Daoy (cell line): ENCODE measurements at places on chromosomes 4 and X. TPM values are rescaled to one million over a fixed set of nuclear protein-coding genes. Genes with fewer than 3 reads are reported as not detected.

- DNase-seq = peak; percentile 6
Measured at GRCh38 chr4:156705311-156705710, 266.3 kb downstream of the PDGFC start.

DNA sequence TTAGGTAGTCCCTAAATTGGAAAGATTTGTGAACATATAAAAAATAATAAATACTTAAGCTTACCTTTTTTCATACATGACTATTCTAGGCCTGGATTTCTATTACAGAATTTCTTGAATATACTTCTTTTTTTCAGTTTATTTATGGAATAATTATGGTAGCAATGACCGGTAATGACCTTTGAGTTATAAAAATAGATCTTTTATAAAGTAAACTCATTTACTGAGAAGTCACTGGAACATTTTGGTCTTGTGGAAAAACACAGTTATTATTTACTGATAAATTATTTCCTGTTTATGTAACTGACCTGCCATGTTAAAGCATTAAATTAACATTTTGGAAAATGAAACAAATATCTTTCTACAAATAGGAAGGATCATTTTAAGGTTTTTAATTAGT, 80.4 kb upstream of the RASGEF1B start:
- no peak for DNase-seq

GRCh38 chr4:81446634-81447033, 25.1 kb downstream of the RASGEF1B start:
- no peak for DNase-seq

- DNase-seq = no peak
Measured at GRCh38 chrX:53190363-53190960, 34.5 kb downstream of the KDM5C start.

DNA sequence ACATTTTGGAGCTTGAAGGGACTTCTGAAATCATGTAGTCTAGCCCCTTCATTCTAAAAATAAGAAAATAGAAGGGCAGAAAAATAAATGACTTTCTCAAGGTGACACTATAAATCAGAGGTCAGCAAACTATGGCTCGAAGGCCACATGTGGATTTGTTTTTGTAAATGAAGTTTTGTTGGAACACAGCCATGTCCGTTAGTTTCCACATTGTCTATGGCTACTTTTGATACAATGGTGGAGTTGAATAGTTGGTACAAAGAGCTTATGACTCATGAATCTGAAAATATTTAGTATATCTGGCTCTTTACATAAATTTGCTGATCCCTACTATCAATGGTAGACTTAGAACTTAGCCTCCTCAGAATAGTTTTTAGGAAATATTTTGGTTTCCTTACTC, 302.4 kb upstream of the PRPS2 start:
- DNase-seq = no peak

DNA sequence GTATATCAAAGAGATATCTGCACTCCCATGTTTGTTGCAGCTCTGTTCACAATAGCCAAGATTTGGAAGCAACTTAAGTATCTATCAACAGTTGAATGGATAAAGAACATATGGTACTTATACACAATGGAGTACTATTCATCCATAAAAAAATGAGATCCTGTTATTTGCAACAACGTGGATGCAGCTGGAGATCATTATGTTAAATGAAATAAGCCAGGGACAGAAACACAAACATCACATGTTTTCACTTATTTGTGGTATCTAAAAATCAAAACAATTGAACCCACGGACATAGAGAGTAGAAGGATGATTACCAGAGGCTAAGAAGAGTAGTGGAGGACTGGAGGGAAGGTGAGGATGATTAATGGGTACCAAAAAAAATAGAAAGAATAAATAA, 14.2 kb downstream of the IQCM start:
- no peak for DNase-seq

DNA sequence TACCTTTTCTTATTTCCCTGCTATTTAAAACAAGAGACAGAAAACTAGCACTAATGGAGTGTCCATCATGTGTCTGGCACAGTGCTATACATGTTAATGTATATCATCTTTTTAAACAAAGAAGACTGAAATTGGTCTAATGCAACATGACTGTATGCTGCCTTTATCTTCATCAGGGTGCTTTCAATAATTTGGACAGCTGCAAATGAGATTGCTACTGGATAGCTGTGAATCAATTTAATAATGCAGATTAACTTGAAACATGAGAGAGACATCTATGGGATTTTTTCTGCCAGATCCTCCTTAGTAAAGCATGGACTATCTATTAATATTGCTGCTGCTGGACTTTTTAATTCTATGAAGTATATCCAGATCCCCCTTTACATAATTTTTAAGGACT, 255.3 kb upstream of the ATOH1 start:
- DNase-seq = no peak

DNA sequence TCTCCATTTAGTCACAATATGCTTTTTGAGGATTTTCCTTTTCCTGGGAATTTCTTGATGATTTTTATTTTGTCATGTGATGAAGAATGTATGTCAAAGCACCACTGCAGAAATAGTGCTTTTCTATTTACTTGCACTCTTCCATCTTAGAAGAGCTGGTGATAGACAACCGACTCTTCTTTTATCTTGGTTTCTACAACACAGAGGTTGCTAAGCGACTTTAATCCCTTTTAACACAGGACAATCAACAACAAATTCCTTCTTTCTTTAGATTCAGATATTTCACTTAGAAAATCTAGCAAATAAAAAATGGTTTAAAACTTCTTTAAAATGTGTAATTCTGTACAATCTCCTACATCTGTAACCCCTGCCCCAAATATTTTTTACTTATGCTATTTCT, 34.6 kb downstream of the TET2 start:
- DNase-seq = no peak

- no peak for DNase-seq
Measured at GRCh38 chr4:1299301-1299860, 9.7 kb downstream of the MAEA start.

- DNase-seq = peak; percentile 26
Measured at GRCh38 chrX:155745792-155746191, 133.0 kb upstream of the TMLHE start.

DNA sequence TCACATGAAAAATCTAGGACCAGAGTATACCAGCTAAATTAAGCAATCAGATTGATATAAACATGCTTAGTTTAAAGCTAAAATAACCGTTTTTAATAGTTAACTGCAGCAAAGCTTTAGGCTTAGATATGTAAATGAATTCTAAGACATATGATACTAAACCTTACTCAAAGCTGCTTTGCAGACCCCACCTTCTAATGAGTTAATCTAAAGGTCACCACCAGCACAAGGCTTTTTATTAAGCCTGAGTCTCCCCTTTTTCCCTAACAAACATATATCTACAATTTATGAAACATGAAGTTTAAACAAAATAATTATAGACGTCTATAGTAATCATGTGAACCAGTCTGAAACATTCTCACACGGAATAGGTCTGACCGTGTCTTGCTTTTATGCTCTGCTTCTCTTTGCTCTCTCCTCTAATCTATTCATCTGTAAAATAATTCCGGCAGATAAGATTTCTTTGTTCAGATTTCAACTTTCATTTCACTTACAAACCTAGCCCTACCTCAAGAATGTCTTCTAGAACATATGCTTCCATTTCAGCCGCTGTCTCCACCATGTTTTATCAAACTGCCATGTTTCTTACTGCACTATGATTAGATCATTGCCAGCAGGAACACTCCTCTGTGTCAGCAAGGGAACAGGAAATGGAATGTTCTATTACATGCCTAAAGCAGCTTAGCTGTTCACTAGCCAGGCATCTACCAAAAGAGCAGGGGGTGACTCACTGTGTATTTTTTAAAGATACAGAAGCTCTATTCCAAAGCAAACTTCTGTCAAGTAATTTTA, 35.9 kb downstream of the ANKRD17 start:
- DNase-seq = peak; percentile 75

GRCh38 chr4:123170843-123171242, 225.8 kb upstream of the SPRY1 start:
- DNase-seq = no peak

DNA sequence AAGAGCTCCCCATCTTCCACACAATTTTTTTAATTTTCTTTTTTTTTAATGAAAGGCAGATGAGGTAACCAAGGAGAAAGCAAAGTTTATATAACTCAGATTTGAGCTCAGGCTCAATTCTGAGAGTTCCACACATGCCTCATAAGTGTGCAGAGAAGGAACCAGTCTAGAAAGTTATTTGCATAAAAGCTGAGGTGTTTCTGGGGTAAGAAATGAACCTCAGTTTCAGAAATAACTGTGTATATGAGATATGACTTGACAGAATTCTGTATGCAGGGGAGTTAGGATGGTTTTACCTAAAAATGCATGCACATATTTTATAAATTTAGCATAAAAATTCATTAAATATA, 51.3 kb downstream of the DTHD1 start:
- DNase-seq = no peak

DNA sequence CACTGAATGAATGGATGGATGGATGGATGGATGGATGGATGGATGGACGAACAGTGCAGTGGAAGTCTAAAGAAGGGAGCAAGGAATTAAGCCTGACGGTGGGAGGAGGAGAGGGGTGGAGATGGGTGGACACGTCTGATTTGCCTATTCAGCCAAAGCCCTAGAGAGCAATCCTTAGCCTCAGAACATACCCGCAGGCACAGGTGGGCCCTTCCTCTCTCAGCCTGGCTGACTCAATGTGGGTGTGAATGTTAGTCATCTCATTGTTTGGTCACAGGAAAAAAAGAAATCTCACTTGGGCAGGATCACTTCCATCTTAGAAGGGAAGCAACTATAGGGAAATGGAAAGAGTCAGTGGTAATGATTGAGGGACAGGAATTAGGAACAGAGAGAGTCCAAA, 165.9 kb downstream of the PJA1 start:
- peak; percentile 75 for DNase-seq

- no peak for DNase-seq
Measured at GRCh38 chr4:101886826-101887225, 96.3 kb downstream of the BANK1 start.

DNA sequence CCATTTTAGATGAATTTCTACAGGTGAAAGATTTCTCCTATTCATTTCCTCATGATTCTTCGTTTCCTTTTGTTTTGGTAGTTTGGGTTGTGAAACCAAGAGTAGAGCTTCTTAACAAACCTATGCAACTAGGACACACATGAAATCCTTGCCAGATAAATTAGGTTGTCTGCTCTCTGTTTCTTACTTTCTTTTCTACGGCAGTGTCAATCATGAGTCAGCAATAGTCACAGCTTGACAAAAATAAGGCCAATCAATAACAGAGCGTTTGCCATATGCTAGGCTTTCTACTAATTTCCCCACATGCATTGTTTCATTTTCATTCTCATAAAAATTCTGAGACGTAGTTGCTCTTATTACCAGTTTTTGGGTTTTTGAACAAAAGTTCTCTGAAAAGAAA, 20.3 kb downstream of the CLRN2 start:
- DNase-seq = no peak

DNA sequence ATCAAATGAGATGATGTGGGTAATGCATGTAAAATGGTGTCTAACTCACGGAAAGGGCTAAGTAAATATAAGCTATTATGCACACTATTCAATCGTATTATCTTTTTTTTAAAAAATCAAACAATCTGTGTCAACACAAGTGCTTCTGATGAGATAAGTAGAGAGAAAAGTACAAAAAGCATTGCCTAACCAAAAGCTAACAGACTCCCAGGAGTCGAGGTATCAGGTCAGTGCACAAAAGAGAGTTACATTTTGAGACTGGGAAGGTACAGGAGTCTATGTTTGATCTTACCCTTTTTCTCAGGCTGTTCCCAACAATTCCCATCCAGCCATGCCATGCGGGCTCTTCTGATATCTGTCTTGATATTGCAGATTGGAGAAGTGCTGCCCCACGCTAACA, 203.3 kb upstream of the ZIC3 start:
- DNase-seq = no peak

- DNase-seq = peak; percentile 48
Measured at GRCh38 chrX:68822641-68823410, 6.0 kb upstream of the EFNB1 start.

GRCh38 chr4:24321616-24322015, 262.7 kb downstream of the DHX15 start:
- no peak for DNase-seq

DNA sequence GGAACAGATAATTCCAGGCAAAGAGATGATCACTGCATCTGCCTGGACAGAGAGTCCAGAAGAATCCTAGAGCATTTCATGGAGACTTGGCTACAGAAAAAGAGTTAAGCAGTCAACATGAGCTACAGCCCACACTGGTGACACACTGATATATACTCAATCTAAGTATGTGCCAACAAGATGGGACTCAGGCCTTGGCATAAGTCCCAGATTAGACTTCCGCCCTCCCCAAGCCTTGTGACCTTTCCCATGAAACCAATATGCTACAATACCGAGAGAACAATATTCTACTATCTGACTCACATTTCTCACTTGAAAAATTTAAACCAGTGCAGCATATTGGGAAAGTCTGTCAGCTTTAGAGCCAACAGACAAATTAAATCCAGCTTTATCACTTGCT, 65.7 kb upstream of the SLITRK2 start:
- peak; percentile 27 for DNase-seq

DNA sequence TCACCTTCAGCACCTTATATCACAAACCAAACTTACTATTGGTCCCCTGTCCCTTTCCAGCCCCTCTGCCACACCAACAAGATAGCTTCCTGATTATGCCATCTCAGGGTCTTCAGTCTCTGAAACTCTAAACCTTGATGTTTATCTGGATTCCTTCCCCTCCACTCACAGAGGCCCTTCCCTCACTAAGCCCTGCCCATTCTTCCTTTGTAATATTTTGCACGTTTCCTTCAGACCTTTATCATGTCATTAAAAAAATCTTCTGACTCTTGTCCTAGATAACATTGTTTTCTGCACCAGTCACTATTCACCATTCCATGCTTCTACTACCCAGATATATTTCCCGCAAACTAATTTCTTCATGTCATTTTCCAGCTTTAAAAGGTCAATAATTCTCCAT, 17.7 kb upstream of the CEP135 start:
- no peak for DNase-seq

DNA sequence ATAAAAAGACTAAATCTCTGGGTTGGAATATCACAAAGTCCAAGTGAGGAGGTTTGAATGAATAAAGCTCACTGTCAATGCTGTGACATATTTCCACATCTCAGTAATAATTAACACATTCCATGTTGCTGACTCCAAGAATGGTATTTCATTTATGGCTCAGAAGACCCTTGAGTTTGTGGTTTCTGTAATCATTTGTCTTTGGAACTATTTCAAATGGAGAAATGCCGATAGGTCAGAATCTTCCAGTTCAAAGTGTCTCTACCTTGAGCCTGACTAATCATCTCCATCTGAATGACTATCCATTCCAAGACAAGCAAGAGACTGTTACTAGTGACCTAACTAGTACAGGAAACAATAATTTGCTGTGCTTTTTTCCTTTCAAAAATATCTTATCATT, 24.2 kb upstream of the SLC2A9 start:
- DNase-seq = peak; percentile 68

PARM1 gene
- 0.63 TPM in 1 of 2 replicates, not detected in the other for total RNA-seq

HSFX4 gene
- not detected in 2 replicates for total RNA-seq

SRPX2 gene
- total RNA-seq = 21.7 and 30.6 TPM in 2 replicates

FGFR3 gene
- total RNA-seq = 0.46 and 1.0 TPM in 2 replicates

PDGFRA gene
- total RNA-seq = 1.5 and 2.2 TPM in 2 replicates

KLHL4 gene
- 2.5 and 2.7 TPM in 2 replicates for total RNA-seq

TMEM156 gene
- total RNA-seq = 19.3 and 33.7 TPM in 2 replicates

SLC7A11 gene
- total RNA-seq = 3.0 and 3.6 TPM in 2 replicates
